ENCODE measurements at places on chromosomes 6 and 20.

GRCh38 chr6:155980768-155981079 is 525.1 kb upstream of the NOX3 start:
- no peak for DNase-seq

GRCh38 chr6:19519941-19520340 is 317.2 kb upstream of the ID4 start:
- DNase-seq = no peak

GRCh38 chr20:10714236-10714975 is 40.6 kb upstream of the JAG1 start:
- no peak for DNase-seq

DNA sequence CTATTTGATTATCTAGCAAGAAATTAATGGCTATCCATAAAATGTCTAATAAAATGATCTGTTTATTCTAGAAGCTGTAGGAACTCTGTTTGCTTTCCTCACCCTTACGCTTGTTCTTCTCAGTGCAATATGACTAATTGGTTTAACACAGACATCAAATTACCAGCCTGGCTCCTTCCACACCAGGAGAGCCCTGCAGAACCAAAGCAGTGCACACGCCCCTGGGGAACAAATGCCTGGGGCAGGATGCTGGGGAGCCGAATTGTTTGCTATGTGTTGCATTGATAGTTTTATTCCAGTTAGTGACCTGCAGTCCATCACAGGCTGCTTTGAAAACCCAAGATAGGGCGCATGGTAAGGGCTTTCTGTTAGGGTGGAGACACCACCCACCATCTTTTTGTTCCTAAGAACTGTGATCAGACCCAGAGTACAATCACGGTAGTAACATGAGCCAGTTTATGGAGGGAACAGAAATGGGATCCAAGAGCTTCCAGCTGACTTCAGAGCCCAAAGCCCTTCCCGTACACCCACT is 126.4 kb upstream of the CD93 start:
- DNase-seq = no peak

- no peak for DNase-seq
Observed at GRCh38 chr6:52969359-52969758, 25.7 kb downstream of the GSTA4 start.
